ENCODE measurements at places on chromosomes 4 and X.
A peak's percentile ranks its signal among the peaks of the same experiment; 100 is the strongest.

DNA sequence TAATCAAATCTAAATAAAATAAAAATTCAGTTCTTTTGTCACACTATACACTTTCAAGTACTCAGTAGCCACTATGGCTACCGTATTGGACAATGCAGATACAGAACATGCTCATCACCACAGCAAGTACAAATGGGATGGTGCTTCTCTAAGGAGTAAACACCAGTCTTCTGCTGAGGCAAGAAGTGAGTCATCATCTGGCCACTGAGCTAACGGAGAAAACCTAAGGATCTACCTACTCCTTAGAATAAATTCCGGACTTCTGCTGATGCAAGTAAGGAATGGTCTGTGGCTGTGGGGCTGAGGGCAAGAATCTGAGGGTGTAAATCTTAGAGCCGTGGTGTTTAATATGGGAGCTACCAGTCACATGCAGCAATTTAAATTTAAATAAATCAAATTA lies 11.3 kb upstream of the RBMXL3 start:
- no peak for DNase-seq

DNA sequence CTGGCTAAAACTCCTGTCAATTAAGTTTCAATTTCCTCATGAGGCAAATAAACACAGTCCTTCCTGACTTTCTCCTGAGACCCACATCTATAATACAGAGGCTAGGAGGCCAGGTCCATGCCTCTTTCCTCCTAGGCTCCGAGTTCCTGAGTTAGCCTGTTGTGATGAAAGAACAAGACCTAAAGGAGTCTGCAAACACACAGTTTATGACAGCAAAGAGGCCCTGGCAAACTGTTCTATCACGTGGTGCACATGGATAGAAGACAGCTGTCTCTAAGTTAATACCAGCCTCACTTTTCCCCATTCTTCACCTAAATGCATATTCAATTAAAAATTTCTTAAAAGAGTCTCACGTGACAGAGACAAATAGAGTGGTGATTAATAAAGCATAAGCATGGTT lies 145.2 kb downstream of the TET2 start:
- DNase-seq = no peak

GRCh38 chr4:178037459-178038214 lies 595.4 kb upstream of the AGA start:
- no peak for DNase-seq

DNA sequence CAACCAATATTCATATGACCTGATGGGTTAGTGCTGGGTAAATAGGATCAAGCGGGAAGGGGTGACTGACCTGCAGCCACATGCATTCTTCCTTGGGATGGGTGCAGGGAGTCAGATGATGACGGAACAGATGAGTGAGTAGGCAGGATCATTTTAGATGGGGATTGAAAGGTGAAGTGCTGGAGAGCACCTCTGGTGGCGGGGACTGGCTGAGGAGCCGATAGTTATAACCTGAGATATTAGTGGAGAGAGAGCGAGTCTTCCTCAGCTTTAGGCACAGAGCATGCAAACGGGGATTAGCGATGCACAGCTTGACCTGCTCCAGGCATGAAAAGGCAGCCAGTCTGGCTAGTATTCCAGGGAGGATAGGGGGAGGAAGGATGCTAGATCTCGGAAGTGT lies 99.1 kb downstream of the AFF1 start:
- peak; percentile 16 for DNase-seq

- DNase-seq = no peak
Observed at GRCh38 chr4:31923634-31924033, 1203.5 kb downstream of the PCDH7 start.

- no peak for DNase-seq
Observed at GRCh38 chrX:154000051-154000450, 19.7 kb downstream of the IRAK1 start.

GRCh38 chr4:4899202-4899925 lies 39.9 kb downstream of the MSX1 start:
- no peak for DNase-seq

GRCh38 chr4:166481055-166481454 lies 608.0 kb downstream of the TLL1 start:
- DNase-seq = no peak

GRCh38 chrX:136192839-136193414 lies 45.6 kb downstream of the FHL1 start:
- DNase-seq = no peak

DNA sequence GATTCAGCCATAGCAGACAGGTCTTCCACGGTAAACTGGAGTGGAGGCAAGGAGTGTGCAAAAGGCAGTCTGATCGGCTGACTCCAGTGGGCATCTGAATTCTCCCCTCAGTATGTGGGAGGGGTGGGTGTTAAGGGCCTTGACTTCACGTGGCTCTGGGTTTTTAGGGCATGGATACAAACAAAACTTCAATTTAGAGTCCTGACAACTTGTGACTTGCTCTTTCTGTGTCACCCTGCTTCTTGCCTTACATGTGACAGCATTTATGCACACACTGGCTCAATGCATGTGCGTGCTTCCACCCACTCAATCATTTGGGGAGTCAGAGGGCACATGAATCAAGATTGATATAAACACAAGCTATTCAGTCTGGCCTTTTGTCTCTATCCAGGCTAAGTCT lies 17.5 kb downstream of the PLP1 start:
- DNase-seq = no peak

- no peak for DNase-seq
Observed at GRCh38 chr4:4415107-4415805, 28.4 kb downstream of the NSG1 start.

DNA sequence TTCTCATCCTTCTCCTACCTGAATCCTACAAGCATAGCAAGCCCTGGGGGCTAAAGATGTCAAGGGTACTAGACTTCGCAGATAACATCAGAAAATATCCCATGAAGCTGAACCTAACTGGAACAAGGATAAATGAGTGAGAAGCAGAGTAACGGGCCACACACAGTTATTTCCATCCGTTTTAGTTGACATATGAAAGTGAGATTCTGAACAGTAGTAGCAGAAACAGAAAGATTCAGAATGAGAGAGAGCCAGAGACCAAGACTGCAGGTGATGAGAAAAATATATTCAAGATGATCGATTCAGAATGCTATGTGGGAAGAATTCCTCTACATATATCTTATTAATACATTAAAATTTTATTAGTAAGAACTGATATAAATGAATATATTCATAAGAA lies 165.1 kb downstream of the TSPAN5 start:
- no peak for DNase-seq

DNA sequence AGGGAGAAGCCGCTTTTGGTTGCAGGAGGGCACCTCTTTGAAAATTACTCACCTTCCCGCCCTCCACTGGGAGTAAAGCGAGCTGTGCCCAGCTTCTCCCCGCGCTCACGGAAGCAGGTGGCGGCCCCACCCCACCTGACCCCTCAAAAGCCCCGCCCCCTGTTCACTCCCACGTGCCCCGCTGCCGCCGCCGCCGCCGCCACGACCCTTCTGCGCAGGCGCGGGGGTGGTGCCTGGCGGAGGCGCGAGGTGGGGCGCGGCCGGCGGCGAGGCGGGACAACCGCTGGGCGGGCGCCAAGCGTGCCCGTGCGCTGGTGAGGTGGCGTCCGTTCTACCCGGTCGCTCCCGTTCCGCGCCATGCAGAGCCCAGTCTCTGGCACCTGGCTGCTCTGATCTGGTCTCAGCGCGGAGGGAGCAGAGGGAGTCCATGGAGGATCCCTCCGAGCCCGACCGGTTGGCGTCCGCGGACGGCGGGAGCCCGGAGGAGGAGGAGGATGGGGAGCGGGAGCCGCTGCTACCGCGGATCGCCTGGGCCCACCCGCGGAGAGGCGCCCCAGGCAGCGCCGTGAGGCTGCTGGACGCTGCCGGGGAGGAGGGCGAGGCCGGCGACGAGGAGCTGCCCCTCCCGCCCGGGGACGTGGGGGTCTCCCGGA lies at the start of gene PI4K2B:
Gene PI4K2B (plus strand): TSS at position 297 of the 653 bp plus-strand sequence. CDS start 131 bp downstream, at position 428.
- peak; percentile 84 for DNase-seq

DNA sequence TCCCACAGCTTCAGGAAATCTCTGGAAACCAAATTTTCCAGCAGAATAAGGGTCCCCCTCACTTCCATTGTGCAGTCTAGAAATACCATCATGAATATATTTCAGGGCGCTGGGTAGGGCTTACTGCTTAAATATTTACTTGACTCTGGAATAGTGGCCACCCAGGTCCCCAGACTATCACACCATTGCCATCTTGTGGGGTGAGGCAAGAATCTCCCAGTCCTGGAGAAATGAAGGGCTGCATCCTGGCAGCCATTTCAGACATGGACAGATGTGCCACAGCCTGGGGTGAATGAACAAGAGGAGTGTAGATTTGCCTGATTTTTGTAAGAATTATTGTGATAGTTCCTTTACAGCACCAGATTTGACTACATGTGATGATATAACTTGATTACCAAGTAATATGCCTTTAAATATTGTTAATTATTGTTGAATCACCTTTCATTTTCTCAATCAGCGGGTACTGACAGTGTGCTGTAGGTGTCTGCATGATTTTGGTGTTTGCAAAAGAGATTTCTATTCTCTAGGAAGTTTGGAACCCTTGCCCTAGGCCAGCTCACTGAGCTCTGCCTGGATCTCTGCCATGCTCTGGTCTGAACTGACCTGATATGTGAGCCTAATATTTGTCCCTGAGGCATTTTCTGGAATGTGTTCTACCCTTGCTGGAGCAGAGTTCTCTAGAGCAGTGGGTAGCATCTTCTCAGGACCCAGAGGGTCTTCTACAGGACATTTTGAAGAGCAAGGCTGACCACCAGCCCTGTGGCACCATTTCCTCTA lies 183.4 kb downstream of the KIT start:
- DNase-seq = no peak

GRCh38 chr4:138087066-138087719 lies 155.0 kb downstream of the SLC7A11 start:
- no peak for DNase-seq

DNA sequence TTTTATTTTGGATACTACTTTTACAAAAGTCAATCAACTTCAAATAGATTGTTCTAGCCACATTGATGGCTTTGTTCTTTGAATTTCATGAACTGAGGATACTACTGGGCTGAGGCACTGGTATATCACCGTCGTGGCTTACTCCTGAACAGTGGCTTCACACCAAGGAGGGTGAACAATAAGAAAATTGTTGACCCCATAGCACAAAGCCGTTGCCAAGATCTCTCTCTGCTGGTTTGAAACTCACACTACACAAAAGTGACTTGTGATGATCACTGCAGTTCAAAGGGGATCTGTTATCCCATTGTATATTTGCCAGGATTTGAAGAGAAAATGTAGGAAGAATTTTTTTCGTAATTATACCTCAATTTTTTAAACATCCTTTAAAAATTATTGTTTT lies 119.6 kb downstream of the PDLIM5 start:
- no peak for DNase-seq

GRCh38 chr4:101065935-101066485 lies 281.3 kb downstream of the PPP3CA start:
- DNase-seq = no peak

GRCh38 chrX:42094218-42094617 lies 170.9 kb upstream of the CASK start:
- peak; percentile 26 for DNase-seq

GRCh38 chrX:31200430-31200829 lies 128.6 kb upstream of the FTHL17 start:
- no peak for DNase-seq

- DNase-seq = no peak
Observed at GRCh38 chr4:25986807-25987206, 72.8 kb downstream of the SMIM20 start.

- peak; percentile 24 for DNase-seq
Observed at GRCh38 chrX:67604979-67605703, 61.3 kb downstream of the AR start.

GRCh38 chr4:56389558-56389957 lies 2.3 kb upstream of the AASDH start:
- no peak for DNase-seq

GRCh38 chr4:139950568-139950967 lies 203.4 kb downstream of the MAML3 start:
- no peak for DNase-seq

DNA sequence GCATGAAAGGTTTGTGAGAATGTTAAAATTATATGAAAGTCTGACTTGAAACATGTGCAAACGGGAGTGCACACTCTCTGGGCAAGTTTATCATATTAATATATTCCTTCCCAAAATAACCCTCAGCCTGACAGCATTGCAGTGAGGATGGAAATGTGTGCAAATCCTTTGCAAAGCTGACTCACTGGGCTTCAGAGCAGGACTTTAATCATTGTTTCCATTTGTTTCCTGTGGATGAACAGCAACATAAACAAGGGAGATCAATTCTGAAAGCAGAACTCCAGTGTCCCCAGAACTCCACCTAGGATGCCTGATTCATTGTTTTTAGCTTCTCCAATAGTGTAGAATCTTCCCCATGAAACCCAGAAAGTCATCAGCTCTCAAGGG lies 32.9 kb downstream of the SLC2A9 start:
- DNase-seq = no peak

- no peak for DNase-seq
Observed at GRCh38 chr4:98222306-98222705, 38.9 kb upstream of the RAP1GDS1 start.

GRCh38 chr4:139265654-139266053 lies 14.4 kb downstream of the MGARP start:
- DNase-seq = no peak

DNA sequence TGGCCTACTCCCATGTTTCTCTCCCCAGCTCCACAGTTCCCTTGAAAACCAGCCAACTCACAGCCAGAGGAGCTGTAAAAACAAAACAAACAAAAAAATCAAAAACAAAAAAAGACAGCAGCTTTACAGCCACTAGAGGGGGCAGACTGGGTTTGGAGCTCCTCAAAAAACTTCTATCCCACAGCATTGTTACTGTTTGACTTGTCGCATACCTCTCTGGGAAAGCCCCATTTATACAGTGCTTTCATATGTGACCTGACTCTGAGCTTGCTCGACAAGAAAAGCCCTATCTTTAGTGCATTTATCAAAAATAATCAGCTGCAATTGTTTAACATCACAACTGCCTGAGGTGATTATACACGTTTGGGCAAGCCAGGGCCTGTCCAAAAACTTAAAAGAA lies 21.6 kb downstream of the TSPAN6 start:
- peak; percentile 66 for DNase-seq
